ENCODE measurements at places on chromosomes 16 and 17.

GRCh38 chr17:751269-752001 is 629 bp downstream of the GEMIN4 start:
- DNase-seq = no peak

- DNase-seq = no peak
Measured at GRCh38 chr17:17053446-17054379, 11.5 kb downstream of the MPRIP start.

GRCh38 chr17:56819431-56820145 is 14.1 kb downstream of the C17orf67 start:
- peak; percentile 69 for DNase-seq

DNA sequence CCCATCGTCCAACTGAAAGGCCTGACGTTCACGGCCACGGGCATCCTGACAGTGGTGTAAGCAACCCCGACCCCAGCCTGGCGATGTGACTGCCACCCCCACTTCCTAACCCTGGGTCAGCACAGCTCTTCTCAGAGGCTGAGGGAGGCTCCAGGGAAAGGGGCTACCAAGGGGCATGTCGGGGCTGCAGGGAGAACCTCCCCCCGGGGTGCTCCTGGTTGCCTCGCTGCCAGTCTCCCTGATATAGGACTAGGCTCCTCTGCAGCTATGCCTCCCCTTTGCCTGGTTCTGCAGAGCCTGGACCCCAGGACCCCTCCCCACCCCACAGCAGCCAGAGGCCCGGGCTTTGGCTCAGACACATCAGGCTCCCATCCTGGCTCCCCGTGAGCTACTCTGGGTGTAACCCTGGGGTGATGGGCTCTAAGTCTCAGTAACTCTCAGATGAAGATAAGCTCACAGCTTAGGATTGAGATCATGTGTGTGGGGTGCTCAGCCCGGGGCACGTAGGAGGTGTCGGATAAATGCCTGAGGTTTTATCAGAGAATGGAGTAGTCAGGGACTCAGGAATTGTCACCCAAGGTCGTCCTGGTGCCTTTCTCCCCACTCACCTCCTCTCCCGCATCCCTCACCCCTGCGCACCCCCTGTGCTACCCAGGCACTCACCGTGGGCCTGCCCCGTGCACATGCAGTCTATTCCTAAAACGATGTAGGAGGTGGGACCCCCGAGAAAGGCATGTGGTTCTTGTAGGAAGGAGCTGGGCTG is 10.6 kb downstream of the ITGAD start:
- no peak for DNase-seq

DNA sequence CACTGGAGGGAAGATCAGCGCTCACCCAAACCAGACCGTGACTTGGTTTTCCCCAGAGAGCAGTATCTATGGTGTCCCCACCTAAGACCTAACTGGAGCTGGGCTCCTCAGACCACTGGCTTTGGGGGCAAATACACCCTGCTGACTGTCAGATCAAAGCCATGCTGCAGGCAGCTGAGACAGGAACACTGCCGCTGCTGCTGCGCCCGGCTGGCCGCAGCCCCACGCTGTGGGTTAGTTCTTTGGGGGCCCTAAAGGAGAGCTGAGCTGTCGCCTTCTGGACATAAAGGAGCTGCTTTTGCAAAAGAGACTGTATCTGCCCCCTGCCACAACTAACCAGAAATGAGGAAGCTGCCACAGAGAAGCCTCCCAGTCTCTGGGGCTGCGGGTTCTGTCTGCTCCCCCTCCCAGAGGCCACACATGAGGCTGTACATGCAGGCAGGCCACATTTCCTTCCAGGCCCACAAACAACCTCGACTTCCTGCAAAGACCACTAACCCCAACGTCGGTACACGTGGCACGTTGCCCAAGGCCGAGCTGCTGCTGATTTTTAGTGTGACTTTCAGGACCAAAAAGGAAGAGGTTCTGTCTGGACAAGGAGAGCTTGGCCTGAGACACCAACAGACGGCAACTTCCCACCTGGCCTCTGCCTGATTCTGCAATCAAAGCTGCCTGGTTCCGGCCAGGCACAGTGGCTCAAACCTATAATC is 18.2 kb upstream of the ABR start:
- no peak for DNase-seq

DNA sequence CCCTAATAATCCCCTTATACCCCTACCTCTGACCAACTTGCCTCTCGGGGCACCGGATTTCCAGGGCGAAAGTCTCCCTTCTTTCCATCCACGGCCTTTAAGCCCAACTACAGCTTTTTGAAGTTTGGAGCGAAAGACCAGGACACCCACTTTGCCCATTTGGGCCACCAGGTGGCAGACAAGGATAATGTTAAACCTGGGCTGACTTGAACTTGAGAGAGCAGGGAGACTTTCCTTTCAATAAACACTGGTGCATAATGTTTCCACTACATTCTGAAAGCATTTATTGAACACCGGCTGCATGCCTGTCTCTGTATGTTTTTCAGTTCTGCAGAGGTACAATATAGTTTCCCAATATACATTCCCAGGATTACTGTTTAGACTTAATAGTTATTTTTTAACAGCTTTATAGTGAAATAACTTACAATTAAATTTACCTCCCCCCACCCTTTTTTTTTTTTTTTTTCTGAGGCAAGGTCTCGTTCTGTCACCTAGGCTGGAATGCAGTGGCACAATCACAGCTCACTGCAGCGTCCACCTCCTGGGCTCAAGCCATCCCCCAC is 6.9 kb upstream of the CES3 start:
- peak; percentile 52 for DNase-seq

- DNase-seq = no peak
Measured at GRCh38 chr17:41190328-41190727, 641 bp downstream of the KRTAP9-1 start.

- no peak for DNase-seq
Measured at GRCh38 chr17:80109066-80109660, 7.8 kb downstream of the GAA start.

DNA sequence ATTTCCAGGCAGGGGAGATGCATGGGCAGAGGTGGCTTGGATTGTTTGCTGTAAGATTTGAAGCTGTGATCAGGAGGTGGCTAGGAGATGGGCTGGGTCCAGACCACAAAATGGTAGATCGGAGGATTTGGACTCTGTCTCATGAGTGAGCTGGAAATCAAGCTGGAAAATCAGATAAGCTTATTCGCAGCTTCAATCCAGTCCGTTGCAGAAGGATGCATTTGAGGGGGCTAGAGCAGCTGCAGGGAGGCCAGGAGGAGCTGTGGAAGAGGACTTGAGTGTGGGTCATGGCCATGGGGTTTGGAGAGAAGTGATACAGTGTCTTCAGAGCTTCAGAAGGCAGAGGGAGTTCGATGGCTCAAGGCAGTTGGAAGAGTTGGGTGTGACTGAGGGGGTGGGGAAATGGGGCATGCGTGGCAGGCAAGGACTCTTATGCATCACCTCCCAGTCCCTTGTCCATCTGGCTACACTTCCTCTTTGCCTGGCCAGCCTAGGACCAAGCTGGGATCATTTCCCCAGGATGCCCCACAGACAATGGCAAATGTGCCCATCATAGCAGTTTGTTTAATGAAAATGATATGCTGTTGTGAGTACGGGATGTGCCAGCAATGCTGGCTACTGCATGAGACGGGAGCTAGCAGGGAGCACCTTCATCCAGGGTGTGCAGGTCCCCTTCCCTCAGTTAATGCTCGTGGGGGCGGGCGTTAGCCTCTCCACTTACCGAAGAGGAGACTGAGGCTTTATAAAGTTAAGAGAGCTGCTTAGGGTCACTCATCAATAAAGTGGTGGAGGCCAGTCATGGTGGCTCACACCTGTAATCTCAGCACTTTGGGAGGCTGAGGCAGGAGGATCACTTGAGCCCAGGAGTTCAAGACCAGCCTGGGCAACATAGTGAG is 20.6 kb downstream of the QPRT start:
- DNase-seq = no peak

- no peak for DNase-seq
Measured at GRCh38 chr17:56762988-56763387, 70.7 kb downstream of the C17orf67 start.

- no peak for DNase-seq
Measured at GRCh38 chr16:77918809-77919707, 103.3 kb upstream of the CLEC3A start.

GRCh38 chr17:11885051-11885450 is 112.2 kb downstream of the ZNF18 start:
- no peak for DNase-seq

DNA sequence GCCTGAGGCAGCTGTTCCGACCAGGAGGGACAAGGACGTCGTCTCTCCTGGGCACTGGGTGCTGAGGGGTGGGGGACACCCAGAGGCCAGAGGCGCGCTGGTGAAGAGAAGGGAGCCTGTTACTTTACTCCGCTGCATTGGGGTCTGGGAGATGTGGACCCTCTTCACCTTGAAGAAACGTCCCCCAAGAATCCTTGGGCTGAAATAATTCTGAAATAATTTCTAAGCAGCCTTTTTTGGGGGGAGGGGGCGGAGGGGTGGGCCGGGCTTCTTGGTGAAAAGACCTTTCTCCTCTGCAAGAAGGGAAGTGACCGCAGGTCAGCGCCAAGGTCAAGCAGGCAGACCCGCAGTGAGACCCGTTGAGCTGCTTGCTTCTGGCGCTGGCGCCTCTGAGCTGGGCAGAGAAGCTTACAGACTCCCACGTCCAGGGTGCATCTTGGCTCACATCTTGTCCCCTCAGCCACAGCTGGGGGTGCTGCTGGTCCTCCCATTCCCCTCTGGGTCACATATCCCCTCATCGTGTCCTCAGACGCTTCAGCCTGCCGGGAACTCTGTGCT is 1.1 kb downstream of the SYT17 start:
- no peak for DNase-seq

- DNase-seq = no peak
Measured at GRCh38 chr17:76152591-76152990, 11.5 kb upstream of the FOXJ1 start.

GRCh38 chr16:81804134-81804610 is 25.1 kb downstream of the PLCG2 start:
- DNase-seq = no peak

GRCh38 chr17:46212634-46213435 is 19.6 kb upstream of the KANSL1 start:
- peak; percentile 50 for DNase-seq

DNA sequence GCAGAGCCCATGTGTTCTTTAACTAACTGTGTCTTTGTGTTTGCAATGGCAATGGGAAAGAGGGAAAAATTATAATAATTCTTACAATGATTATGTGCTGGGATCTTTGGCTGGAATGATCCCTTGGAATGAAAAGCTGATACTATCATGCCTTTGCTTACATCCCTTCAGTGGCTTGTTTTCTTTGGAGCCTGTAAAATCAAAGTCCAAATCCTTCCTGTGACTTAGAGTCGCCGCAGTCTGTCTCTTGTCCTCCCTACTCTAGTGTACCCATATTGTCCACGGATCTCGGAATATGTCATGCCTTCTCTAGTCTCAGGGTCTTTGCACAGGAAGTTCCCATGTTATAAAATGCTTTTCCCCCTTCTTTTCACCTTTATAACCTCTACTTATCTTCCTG is 111.7 kb upstream of the MAF start:
- no peak for DNase-seq

- DNase-seq = peak; percentile 61
Measured at GRCh38 chr16:22898874-22899348, 84.9 kb downstream of the HS3ST2 start.

GRCh38 chr16:81390840-81391239 is 53.8 kb upstream of the CMIP start:
- DNase-seq = no peak

GRCh38 chr16:16025214-16025968 is 76.0 kb downstream of the ABCC1 start:
- DNase-seq = no peak

DNA sequence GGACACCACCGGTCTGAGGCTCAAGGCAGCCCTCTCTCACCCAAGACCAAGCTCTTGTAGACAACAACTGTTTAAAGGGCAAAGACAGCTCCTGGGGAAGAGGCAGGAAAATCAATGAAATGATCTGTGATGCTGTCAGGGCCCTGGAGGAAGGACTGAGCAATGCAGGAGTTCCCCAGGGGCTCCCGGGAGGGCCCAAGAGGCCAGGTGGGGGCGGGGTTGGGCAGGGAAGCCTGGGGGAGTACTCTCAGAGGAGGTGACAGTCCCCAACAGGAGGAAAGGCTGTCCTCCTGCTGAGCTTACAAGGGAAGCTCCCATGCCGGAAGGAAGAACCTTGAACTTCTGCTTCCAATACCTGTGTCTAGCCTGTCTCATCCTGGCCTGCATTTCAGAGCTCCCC is 8.3 kb upstream of the NOS2 start:
- DNase-seq = no peak
